ENCODE measurements at places on chromosomes 7 and 10.

DNA sequence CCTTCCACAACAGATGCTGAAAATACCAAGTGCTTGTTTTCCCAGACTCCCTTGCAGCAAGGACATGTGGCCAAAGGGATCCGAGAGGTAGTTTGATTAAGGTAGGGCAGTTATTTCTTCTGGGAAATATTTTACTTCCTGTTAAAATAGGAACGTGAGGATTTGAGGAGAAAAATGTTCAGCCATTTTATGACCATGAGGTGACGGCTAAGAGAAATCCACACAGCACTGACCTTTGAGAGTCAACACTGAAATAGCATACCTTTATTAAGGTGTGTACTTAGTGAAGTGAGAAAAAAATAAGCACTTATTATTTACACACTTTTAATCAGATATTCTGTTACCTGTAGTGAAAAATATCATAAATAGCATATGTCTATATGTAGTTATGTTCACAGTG, 133.9 kb downstream of the PPP1R3A start:
- DNase-seq = no peak

GRCh38 chr10:129850316-129850715, 113.8 kb downstream of the EBF3 start:
- no peak for DNase-seq

DNA sequence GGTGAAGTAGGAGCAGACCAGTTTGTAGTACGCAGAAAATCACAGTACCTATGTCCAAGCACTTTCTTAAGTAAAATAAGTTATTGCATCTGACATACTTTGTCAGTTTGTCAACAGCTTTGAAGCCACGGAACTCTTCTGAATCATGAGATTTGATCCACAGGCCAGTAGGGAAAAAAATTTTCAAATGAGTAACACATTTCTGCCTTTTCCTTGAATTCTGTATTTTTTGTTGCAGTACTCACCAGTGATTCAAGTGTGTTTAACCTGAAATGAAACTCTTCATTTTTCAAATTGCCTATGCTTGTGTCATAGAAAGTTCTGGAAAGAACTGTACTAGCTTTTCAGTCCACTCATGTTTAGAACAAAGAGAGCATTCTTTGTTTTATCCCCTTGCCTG, 337.7 kb downstream of the GATA3 start:
- no peak for DNase-seq

- peak; percentile 76 for DNase-seq
Observed at GRCh38 chr7:48255046-48255445, 83.8 kb downstream of the ABCA13 start.

Measured in brain microvascular endothelial cell (primary cell).